Ureter (tissue), 1 donor: ENCODE measurements at places on chromosomes 5 and 9. TPM values are rescaled to one million over a fixed set of nuclear protein-coding genes. Genes with fewer than 3 reads are reported as not detected.

GRCh38 chr9:124934290-124934689 is 6.6 kb downstream of the GOLGA1 start:
- DNase-seq: no peak

DNA sequence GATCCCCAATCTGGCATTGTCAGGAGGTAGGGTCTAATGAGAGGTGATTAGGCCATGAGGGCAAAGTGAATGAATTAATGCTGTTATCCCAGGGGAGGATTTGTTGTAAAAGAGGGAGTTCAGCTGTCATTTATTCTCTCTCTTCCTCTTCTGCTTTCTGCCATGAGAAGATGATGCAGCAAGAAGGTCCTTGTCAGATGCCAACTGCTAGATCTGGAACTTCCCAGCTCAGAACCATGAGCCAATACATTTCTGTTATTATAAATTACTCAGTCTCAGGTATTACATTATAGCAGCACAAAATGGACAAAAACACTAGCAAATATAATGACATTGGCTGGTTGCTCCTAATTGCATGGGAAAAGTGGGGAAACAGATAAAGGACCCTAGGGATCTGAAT is 15.6 kb upstream of the BICD2 start:
- DNase-seq: no peak

GRCh38 chr9:100082782-100083181 is 16.0 kb downstream of the ERP44 start:
- DNase-seq: no peak

DNA sequence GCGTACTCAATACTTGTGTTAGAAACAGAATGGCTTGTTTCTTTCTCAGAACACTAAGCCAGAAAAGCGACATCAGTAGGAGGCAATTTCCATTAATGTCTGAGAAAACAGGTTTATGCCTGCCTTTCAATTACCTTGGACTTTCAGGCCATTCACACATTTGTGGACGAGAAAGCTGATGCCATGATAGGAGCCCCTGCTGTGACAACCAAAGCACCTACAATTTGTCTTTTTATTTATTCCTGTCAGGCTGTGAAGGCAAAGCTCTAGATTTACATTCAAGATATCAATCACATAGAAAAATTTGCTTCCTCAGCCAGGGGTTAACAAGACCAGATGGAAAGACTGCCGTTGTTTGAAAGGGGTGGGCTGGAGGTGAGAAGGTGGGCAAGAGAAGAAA is 76.2 kb downstream of the C7 start:
- DNase-seq: no peak

PRR16 gene
- 4.2 TPM for total RNA-seq

PFDN1 gene
- total RNA-seq: 41.5 TPM
